ENCODE measurements at places on chromosomes 11 and 22. TPM values are rescaled to one million over a fixed set of nuclear protein-coding genes. Genes with fewer than 3 reads are reported as not detected.

OR8D1 gene
- not detected for total RNA-seq

DNA sequence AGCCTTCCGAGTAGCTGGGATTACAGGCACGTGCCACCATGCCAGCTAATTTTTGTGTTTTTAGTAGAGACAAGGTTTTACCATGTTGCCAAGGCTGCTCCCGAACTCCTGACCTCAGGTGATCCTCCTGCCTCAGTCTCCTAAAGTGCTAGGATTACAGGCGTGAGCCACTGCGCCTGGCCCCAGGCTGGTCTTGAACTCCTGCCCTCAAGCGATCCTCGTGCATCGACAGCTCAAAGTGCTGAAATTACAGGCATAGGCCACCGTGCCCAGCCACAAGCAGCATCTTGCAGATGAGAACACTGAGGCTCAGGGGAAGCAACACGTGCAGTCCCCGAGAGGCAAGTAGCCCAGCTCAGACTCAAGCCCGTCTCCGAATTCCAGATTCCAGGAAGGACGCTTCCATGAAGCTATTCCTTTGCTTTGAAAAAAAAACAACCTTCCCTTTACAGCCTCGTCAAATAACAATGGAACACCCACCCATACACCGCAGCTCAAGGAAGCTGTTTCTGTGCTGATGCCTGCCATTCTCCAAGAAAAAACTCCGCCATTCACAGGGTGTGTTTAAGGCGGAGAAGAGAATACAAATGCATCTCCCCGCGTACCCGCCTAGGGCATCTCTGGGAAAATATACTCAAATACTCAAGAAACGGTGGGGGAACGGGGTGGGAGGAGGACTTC, 34.5 kb upstream of the PDGFB start:
- no peak overlapping the region for H3K27ac ChIP-seq
- peaks cover 20% of the 10 kb centered on the region for H3K4me1 ChIP-seq
- no peaks in the 10 kb centered on the region for H3K36me3 ChIP-seq
- DNase-seq, result no peak

UPK3A gene
- not detected for total RNA-seq

DNA sequence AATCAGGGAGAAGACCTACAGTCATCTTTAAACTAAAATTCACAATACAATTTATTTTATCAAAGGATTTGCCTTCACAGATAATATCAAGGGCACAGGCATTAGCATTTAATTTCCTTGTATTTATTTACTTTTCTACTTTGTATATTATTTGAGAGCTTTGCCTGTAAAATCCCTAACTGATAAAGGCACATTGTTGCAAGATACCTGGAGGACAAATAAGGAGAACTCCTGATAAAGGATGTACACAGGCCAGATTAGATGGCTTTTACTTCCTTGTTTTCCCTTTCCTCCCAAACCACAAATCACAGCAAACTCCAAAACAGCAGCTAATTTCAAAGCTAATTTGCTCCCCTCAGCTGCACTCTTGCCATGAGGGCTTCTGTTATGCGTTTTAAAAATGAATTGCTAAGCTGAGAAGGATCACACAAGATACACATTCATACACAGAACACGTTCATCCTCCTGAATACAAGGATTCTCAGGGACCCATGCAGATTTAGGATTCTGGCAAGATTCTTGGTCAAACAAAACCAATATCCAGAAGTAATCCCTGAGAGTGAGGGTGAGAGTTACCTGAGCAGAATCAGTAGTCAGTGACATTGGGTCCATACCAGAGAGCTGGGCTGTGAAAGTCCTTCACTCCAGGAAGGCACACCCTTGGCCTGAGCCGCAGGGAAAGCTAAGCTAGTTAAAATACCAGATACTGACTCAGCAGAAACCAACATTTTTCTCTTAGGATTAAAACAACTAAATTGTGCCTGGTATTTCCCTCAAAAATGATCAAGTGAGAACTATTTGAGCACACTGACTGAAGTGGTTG, 100.3 kb upstream of the CLPB start:
- no peak overlapping the region for H3K4me3 ChIP-seq
- no peaks in the 10 kb centered on the region for H3K36me3 ChIP-seq
- no peaks in the 10 kb centered on the region for H3K4me1 ChIP-seq
- no peak for DNase-seq
- H3K27me3 ChIP-seq, result peaks cover 29% of the 10 kb centered on the region

TREH gene
- not detected for total RNA-seq

Measured in IMR-90 (cell line).